Omental fat pad (tissue), 4 donors: ENCODE measurements at places on chromosomes 16 and 17. TPM values are rescaled to one million over a fixed set of nuclear protein-coding genes. Genes with fewer than 3 reads are reported as not detected.

DNA sequence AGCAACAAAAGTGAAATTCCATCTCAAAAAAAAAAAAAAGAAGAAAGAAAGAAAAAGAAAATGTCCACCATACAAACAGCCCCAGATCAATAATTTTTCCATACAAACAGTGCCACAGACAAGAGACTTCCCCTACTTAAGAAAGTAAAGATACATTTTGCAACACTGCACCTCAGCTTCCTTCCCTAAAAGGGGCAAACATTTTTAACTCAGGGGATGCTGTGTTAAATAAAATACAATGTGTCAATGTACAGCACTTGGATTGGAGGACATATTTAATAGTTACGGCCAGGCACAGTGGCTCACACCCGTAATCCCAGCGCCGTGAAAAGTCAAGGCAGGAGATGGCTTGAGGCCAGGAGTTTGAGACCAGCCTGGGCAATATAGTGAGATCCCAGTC lies 22.3 kb downstream of the MYH11 start:
- DNase-seq, result no peak

GRCh38 chr16:79980650-79981521 lies 380.3 kb upstream of the MAF start:
- DNase-seq, result no peak

GRCh38 chr16:83300326-83300725 lies 507.5 kb upstream of the HSBP1 start:
- no peak for DNase-seq

DNA sequence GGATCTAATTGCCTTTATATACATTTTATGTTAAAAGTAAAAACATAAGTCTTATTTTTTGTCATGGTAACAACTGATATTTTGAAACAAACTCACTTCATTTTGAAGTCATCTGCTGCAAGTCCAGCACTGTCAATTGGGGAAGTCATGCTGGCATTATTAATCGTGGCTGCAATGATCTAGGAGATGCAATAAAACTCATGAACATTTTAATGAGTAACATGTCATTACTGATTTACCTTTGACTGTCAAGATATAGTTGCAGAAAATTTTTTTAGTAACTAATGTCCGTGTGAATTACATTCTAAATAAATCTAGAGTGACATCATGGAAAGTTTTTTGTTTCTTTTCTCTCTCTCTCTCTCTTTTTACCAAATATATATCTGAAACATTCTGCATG lies 17.3 kb upstream of the KRT24 start:
- DNase-seq, result no peak

The GP1BA gene
- total RNA-seq, result not detected
